Immature natural killer cell (primary cell): ENCODE measurements at places on chromosomes 3 and 15. TPM values are rescaled to one million over a fixed set of nuclear protein-coding genes. Genes with fewer than 3 reads are reported as not detected.

- DNase-seq, result no peak
Observed at GRCh38 chr15:66364944-66365528, 8.6 kb upstream of the TIPIN start.

- no peak for DNase-seq
Observed at GRCh38 chr15:80584561-80584964, 110.5 kb upstream of the ABHD17C start.

DNA sequence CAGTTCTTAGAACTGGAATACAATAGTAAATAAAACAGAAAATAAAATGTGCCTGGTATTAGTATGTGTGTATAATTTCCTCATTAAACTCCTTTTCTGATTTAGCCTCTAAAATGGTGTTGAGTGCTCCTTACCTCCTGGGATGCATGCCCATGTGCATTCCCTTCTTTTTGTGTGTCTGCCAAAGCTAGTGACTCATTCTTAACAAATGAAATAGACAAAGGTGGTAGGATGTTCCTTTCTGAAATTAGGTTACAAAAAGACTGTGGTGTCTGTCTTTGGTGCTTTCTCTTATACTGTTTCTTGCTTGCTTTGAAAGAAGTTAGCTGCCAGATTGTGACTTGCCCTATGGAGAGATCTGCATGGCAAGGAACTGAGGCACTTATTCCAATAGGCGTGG, 623.7 kb downstream of the GRM7 start:
- no peak for DNase-seq

- DNase-seq, result no peak
Observed at GRCh38 chr3:126294211-126294808, 62.9 kb downstream of the KLF15 start.

GRCh38 chr15:40232625-40233070, 6.2 kb upstream of the PAK6 start:
- DNase-seq, result no peak

DNA sequence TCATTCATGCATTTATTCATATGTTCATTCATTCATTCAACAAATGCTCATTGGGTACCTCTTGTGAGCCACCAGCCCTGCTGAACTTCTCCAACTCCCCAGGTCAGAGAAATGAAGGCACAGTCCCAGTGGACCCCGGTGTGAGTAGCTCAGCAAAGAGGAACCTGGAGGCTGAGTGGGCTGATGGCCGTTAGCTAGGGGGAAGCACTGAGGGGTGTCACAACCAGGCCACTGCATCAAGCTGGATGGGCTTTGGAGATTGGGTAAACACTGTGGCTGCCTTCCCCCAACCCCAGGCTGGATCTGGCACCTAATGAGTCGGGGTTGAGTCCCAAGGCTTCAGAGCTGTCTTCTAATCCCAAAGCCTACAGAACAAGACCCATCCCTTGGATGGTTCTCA, 12.1 kb upstream of the ALAS1 start:
- DNase-seq, result no peak

DNA sequence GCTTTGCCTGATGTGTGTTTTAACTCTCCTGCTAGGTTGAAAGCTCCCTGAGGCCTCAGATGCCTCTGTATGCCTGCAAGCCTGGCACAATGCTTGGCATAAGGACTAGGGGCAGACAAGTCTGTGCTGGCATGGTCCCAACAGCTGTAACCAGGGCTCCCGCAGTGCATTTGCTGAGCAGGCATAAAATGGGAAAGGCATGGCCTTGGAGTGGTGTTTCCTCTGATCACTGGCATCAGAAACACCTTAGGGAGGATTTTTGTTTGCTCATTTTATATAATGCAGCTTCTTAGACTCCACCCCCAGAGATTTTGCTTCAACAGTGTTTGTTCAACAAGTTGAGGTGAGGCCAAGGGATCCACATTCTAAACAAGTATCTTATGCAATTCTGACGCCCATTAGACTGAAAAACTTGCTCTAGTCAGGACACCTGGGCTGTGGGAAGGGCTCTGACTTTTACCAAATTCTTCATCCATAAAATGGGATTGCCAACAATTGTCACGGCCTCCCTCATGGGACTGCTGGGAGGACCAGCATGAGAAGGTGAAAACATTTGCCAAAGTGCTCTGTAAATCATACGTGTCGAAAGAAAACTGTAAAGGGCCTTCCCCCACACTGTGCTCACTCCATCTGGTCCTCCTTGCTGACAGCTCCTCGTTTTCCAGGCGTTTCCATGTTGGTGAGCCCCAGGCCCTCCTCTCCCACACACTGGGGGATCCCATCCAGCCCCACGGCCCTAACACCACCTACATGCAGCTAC, 43.1 kb downstream of the STARD5 start:
- no peak for DNase-seq

DNA sequence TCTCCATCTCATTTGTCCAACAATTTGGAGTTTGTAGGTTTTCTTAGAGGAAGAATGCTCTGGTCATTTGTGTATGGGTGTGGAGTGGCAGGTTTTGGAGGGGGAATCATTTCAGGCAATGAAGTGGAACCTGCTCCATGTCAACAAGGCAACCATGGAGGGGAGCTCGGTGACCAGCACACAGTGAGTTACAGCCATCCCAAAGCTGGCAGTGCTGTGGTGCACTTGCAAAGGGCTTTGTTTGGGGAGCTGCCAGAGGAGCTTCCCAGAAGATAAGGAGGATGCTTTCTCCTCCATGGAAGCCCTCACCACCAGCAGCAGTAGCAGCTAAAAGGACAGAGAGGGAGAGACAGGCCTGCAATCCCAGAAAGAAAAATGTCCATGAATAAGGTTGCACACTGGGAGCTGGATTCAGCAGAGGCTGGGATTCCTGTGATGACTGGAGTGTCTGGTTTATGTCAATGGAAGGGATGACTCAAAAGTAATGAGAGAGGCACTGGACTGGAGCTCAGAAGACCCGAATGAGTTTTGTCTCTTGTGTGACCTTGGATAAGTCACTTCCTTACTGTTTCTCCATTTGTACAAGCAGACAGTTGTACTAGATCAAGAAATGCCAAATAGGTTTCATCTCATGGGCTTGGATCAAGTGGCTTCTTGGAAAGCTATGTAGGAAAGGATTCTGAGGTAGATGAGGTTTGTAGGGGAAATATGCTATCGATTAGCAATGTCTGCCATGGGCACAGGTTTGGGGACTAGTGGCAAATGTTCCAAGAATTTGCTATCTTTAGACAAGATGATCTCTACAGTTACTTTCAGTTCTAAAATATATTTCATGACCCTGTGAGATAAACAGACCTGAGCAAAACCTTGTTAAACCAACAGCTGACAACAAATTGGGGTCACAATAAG, 27.2 kb upstream of the UBE2Q2 start:
- no peak for DNase-seq

CD200 gene
- polyA plus RNA-seq, result 0.20 TPM

COL7A1 gene
- polyA plus RNA-seq, result not detected
